ENCODE measurements at places on chromosomes 5 and 9.

DNA sequence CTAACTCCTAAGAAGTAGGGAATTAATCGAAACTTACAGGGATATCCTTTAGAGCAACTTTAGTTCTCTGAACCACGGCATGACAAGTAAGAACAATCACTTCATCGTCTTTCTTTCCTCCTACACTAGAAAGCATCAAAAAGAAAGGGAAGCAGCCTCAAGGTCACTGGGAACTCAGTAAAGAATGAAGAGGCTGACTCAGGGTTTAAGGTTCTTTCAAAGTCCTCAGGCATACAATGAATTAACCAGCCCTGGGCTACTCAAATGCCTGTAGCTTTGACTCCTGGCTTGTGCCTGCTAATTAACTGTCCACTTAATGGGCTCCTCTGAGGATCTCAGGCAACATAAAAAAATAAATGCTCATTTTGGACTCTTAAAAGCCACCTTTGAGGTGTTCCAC is 102.0 kb downstream of the TRIM32 start:
- DNase-seq: no peak

DNA sequence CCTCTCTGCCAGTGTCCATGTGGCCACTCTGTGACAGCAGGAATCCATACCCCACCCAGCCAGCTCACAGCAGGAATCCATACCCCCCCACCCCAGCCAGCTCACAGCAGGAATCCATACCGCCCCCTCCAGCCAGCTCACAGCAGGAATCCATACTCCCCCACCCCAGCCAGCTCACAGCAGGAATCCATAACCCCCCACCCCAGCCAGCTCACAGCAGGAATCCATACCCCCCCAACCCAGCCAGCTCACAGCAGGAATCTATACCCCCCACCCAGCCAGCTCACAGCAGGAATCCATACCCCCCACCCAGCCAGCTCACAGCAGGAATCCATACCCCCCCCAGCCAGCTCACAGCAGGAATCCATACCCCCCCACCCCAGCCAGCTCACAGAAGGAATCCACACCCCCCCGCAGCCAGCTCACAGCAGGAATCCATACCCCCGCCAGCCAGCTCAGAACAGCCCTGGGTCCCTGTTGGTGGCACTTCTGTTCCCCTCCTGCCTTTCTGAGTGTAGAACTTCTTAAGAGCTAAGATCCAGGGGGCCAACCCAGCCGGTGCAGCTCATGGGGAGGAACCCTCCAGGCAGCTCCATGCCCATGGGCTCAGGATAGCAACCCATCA is 8.4 kb upstream of the RXRA start:
- DNase-seq: no peak

DNA sequence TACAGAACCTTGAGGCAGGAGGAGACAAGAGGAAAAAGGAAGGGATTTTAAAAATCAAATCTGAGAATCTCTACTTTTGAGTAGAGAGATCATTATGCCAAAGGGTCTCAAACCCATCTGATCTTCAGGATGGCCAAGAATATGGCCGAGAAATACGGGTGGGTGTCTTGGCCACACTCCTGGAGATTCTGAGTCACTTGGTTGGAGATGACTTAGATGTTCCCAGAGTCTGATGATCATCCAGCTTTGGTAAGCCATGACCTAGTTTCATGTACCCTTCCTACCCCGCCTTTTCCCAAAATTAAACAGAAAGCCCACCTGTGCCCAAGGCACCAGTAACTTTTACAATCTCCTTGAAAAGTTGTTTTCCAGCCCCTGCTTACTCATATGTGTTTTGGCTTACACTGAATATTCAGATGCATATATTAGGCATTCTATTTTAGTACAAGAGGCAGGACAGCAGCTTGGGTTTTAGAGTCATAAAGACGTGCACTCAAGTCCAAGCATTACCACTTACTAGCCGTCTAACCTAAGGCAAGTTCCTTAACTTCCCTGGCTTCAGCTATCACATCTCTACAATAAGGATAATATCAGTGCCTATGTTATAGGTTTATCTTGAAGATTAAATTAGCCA is 167.0 kb upstream of the GPR151 start:
- DNase-seq: no peak

DNA sequence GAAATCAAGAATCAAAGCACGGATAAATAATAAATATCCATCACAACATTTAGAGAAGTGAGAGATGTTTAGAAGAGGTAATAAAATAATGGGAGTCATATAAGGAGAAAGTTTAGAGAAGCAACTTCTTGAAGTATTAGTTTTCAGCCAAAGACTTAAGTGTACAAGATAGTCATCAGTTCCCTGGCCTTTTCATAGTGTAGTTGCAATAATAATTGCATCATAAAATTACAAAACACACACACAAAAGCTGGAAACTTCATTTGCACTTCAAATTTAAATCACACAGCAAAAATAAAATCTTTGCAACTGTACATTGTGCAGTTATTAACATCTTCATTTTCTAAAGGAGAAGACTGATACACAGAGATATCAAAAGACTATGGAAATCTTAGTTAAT is 319.1 kb upstream of the RGMB start:
- DNase-seq: no peak

DNA sequence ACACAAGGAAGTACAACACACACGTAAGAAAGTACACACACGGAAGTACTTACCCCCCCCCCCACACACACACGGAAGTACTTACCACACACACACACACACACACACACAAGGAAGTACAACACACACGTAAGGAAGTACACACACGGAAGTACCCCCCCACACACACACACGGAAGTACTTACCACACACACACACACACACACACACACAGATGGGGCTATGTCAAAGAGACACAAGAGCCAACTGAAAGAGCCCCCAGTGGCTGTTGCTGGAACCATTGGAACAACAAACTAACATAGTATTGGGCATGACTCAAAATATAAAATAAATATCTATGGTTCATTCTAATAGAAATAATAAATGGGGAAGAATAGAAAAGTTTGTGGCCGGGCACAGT is 4.9 kb upstream of the MAPK9 start:
- no peak for DNase-seq

- no peak for DNase-seq
Observed at GRCh38 chr5:159227452-159227851, 18.1 kb upstream of the RNF145 start.

DNA sequence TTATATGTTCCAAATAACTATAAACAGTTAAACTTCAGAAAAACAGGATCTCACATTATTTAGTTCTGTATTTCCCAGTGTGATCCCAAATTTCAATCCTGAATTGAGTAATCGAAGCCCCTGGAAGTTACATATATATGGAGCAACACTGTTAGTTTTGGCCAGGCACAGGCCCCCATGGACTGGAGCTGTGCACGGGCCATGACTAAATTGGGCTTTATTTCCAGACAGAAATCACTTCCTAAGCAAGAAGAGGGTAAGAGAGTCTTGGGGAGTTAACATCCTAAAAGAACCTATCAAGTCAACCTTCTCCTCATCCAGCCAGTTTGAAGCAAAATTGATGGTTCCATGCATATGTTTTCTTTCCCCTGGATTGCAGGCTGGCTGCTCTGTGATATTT is 393.0 kb downstream of the TMEM167A start:
- DNase-seq: no peak

GRCh38 chr9:13090628-13091027 is 188.9 kb downstream of the MPDZ start:
- no peak for DNase-seq
